Suppressor macrophage (primary cell): ENCODE measurements at places on chromosomes 7 and 10.
A peak's percentile ranks its signal among the peaks of the same experiment; 100 is the strongest.

- no peak for DNase-seq
Observed at GRCh38 chr7:84536271-84536870, 341.8 kb upstream of the SEMA3A start.

DNA sequence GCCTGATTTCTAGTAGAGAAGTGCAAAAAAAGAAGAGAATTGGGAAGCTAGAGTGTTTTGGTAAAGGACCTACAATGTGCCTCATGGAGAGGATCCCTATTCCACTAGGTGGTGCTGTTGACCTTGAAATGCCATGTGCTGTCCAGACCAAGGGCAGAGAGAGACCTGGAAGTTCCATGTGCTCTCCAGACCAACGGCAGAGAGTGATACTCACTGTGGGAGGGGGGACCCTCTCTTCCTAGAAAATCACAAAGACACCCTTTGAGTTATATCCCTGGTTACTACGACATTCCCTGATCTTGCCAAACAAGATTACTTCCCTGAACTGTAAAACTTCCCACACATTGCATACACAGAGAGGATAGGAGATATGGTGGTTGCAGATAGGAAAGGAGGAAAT, 212.7 kb upstream of the ZNF804B start:
- DNase-seq: peak; percentile 52

GRCh38 chr10:54797636-54798321, 3.3 kb downstream of the PCDH15 start:
- DNase-seq: no peak

DNA sequence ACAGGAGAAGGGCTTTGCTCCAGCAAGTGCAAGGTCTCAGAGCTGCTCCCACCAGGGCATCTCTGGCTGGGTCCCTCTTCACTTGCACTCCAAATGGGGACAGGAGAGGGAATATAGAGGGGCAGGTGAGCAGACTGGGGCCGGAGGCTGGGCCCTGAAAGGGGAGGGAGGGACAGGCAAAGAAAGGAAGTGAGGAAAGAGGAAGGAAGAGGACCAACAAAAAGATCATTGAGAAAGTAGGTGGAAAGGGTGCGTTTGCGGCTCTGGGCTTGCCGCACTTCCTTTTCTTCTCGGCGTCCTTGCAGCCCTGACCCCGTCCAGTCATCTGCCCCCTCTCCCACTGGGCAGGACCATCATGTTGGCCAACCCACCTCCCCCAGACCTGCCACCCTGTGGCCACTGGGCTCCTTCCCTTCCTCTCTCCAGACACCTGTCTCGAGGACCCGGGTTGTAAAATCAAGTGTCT, 14.0 kb downstream of the ITPRIP start:
- DNase-seq: peak; percentile 90

GRCh38 chr10:52213321-52213752, 100.7 kb upstream of the DKK1 start:
- DNase-seq: no peak
